ENCODE measurements at places on chromosomes 3 and 15. TPM values are rescaled to one million over a fixed set of nuclear protein-coding genes. Genes with fewer than 3 reads are reported as not detected.
A peak's percentile ranks its signal among the peaks of the same experiment; 100 is the strongest.

- DNase-seq, result no peak
Measured at GRCh38 chr15:94028809-94029208, 202.6 kb upstream of the MCTP2 start.

DNA sequence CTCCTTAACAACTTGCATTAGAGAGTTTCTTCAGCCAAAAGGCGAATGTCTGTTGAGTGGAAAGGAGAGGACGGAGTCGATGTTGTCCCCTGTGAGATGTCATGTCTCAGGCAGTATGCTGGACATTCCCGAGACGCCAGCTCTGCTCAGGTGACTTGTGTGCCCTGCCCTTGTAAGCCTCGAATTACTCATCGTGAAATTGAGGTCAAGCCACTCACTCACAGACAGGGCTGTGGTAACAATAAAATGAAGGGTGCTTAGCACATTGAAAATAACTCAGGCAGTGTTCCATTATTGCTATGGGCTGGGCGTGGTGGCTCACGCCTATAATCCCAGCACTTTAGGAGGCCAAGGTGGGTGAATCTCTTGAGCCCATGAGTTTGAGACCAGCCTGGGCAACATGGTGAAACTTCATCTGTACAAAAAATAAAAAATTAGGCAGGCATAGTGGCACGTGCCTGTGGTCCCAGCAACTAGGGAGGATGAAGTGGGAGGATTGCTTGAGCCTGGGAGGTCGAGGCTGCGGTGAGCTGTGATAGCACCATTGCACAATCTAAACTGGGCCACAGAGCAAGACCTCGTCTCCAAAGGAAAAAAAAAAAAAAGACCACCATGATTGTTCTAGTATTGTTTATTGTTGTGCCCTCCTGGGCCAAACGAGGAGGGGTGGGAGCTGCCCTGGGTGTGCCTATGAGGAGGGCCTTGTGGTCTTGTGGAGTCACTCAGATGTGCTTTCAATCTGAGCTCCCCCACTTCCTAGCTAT is 214.4 kb downstream of the THSD4 start:
- DNase-seq, result no peak

DNA sequence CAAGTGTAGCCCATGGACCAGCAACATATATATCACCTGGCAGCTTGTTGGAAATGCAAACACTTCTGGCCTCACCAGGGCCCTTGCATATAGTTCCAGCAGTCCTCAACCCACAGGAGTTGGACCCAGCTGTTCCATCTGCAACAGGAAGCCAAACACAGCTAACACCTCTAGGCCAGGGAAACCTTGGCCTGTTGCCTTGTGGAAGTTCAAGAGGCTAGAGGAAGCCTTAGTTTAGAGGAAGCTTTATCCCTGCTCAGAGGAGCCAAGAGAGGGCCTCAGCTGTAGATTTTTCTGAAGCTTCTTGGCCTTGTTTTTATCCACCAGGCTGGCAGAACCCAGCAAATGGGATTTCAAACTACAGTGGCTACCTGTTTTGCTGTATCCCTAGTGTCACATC is 11.4 kb downstream of the FHIT start:
- DNase-seq, result peak; percentile 42

DNA sequence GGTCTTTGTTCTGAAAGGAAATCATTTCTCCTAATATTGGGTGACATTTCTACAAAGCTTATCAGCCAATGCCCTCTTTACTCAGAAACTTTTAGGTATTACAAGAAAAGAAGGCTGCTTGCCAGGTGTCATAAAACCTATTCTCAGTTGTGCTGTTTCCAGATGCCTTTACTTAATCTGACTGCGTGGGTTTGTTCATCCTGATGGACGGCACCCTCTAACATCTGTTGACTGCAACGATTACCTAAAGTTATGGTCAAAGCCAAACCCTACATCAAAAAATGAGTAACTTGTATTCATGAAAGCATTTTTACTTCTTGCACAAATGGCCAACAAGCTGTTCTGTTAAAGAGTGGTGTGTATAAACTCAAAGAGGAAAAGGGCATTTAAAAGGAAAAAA is 207.7 kb upstream of the PDZRN3 start:
- no peak for DNase-seq

- DNase-seq, result no peak
Measured at GRCh38 chr3:176741664-176742047, 455.6 kb downstream of the TBL1XR1 start.

- no peak for DNase-seq
Measured at GRCh38 chr15:97504031-97504792, 456.3 kb upstream of the ARRDC4 start.

GRCh38 chr15:32104061-32104995 is 74.0 kb downstream of the CHRNA7 start:
- DNase-seq, result no peak

DNA sequence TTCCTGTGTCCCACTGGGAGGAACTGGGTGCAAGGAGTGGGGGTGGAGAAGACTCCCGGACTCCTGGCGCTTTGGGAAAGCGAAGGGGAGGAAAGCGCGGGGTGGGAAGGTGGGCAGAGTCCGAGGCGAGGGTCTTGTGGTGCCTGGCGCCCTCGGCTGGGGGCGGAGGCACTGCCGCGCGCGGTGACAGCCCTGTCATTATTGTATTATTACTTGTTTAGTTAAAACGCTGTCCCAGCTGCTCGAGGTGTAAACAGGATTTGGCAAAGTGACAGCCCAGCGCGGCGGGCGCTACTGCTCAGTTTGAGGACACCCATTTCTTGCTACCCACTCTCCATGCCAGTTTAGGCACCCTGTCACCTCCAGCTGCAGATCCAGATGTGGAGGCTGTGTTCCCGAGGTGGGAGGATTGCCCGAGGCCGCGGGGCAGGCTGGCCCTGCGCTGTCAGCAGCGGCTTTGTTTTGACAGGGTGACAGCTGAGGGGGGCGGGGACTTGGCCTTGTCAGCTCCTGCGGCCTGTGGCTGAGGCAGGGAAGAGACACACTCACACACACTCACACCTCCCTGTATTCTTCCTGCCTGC is 1.0 kb downstream of the KAT2B start:
- DNase-seq, result peak; percentile 87

GRCh38 chr3:117201901-117202774 is 492.6 kb downstream of the TUSC7 start:
- DNase-seq, result no peak

- no peak for DNase-seq
Measured at GRCh38 chr15:91142106-91142744, 42.2 kb downstream of the SV2B start.

DNA sequence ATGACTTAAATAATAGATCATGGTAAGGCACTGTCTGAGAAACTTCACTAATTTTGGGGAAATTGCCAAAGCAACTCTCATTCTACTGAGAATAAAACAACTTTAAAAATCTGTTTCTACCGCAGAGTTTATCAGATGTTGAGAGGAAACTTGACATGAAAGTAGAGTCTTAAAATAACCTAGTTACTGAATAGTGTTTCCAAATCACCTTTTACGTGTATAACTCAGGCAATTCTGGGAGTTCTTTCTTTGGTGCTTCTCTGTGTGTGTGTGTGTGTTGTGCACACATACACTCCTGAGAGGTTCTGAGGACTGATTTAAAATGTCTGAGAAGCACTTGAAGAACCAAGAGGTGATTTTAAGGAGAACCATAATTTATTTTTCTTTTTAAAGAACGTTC is 236.6 kb downstream of the SV2B start:
- DNase-seq, result no peak

ADAMTS9 gene
- total RNA-seq, result 25.4 TPM

ACKR4 gene
- 1.8 TPM for total RNA-seq

NUP210 gene
- 17.0 TPM for total RNA-seq

GPR62 gene
- not detected for total RNA-seq

SPATA12 gene
- not detected for total RNA-seq

C3orf85 gene
- not detected for total RNA-seq
